ELF-1 (cell line): ENCODE measurements at places on chromosomes 11 and 22.

DNA sequence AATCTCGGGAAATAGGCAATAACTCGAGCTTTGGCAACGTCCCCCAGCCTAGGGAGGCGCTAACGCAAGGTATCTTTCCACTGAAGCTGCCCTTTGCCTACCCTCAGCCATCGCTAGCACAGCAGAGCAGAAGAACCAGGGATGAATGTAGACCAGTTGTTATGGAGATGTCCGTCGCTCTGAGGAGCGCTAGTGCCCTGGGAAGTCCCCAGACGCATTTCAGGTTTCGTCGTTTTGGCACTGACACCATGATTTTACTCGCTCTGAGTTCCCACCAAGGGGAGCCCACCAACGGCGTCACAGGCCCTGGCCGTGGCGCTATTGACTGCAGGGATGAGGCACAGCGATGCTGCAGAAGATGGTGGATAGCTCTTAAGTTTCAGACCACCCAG is 22.7 kb upstream of the BDNF start:
- peak; percentile 23 for DNase-seq

DNA sequence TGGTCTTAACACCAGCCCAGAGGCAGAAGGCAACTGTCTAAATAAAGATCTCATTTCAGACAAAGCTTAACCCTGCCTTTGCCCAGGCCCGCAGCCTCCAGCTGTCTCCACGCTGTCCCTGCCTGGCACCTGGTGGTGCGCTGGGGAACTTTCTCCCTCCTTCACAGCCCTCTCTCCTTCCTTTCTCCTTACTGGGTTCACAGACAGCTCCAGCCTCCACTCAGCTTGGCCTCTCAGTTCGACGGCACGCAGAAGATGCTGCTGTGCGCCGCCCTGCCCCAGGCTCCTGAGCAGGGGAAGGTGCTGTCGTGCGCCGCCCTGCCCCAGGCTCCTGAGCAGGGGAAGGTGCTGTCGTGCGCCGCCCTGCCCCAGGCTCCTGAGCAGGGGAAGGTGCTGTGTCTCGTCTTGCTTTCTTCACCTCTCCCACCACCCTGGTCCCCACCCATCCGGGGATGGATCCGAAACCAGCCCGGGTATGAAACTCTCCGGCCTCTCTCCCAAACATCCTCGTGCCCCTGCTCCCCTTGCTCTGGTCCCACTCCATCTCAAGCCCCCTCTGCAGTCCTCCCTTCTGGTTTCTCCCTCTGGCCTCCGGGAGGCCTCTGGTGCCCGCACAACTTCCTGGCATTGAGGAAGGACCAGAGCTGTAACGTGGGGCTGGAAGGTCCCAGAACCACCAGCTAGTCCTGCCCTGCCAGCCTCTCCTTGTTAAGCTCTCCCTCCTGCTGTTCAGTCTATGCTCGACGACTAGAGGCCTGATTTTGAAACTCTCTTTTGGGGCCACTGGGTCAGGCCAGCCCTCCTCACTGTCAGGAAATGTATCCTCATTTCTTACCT is 22.9 kb upstream of the JAM3 start:
- DNase-seq = peak; percentile 74

- no peak for DNase-seq
These were observed 97.4 kb upstream of the PRDM11 start for GRCh38 chr11:45048870-45049691.

DNA sequence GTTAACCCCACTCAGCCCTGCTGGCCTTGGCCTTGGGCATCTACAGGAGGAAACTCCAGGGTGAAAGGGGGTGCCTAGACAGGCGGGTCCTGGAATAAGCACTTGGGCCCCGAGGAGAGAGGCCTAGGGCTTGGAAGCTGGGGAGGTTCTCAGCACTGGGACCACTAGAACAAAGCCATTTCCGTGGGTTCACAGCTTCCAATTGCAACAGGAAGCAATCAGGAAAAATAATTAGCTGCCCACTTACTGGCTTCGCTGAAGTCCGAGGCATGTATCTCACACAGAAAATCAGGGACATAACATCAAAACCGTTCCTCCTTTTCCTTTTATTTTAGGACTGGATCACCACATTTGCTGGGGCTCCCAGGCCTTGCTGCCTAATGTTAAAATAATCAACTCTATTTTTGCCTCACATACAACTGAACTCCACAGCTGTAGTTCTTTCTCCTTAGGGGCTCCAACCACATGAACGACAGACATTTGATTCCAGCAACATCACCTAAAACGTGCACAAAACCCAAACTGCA is 161.1 kb upstream of the GRK3 start:
- DNase-seq = no peak

GRCh38 chr22:47015589-47016178 is 253.2 kb downstream of the TBC1D22A start:
- DNase-seq = no peak

DNA sequence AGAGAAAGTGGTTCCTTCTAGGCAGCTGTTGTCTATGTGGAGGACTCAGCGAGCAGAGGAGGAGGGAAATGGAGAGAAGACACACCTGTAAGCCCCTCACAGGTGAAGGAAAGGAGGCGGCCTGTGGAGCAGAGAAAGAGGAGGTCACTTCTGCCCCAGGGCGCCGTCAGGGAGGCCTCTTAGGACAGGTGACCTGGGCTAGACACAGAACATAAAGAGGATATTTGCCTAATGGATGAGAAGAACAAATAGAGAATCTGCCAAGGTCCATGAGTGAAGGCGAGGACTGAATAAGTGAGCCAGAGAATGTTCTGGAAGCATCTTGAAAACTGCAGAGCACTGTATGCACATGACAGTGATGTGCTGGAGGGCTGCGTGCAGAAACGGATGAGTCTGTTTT is 2.2 kb upstream of the SCUBE1 start:
- DNase-seq = no peak
